Mesothelial cell of epicardium (in vitro differentiated cells): ENCODE measurements at places on chromosomes 2 and 18.
A peak's percentile ranks its signal among the peaks of the same experiment; 100 is the strongest.

GRCh38 chr18:64416990-64417389 lies 268.1 kb upstream of the LINC00305 start:
- H3K27me3 ChIP-seq: no peaks in the 10 kb centered on the region
- H3K27ac ChIP-seq: no peak overlapping the region
- H3K4me1 ChIP-seq: no peaks in the 10 kb centered on the region
- no peak for DNase-seq

GRCh38 chr2:119694845-119695521 lies 16.0 kb downstream of the TMEM177 start:
- H3K4me3 ChIP-seq: no peak overlapping the region
- H3K4me1 ChIP-seq: peaks cover 43% of the 10 kb centered on the region
- DNase-seq: peak; percentile 50
- peak overlapping the region; percentile 90 for H3K27ac ChIP-seq
- no peaks in the 10 kb centered on the region for H3K27me3 ChIP-seq

DNA sequence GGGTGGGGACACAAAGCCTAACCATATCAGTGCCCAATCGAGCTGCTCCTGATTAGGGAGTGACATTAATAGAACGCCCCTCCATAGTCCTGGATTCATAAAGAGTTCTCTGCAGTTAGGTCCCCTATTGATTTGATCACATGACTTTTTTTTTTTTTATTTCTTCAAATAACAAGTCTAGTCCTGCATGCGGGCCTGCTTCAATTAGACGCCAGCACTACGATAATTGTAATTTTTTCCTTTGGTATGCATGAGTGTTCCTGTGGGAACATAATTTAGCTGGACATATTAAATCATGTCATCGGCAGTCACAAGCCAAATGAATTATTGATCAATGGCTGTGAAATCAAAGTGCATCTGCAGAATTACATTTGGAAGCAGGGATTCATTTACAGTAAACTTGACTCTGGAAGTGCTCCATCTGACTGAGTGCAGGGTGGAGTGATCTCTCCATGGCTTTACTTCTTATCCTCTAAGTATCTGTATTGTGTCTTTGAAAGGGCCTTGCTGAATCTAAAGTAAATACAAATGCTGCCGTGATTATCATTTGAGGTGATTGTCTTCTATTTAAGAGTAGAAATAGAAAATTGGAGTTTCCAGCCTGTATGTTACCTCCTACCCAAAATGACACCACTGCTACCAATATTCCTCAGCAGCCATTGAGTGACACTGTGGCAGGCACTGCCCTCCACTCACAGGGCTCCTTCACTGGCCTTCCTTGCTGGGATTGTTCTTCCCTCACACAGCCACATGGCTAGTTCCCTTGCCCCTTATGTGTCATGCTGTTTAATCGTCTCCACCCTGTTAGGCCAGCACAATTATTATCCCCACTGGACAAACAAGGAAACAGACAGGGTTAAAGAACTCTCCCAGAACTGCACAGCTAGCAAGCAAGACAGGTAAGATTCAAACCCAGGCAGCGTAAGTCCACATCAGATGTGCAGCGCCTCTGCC lies 337.4 kb upstream of the ID2 start:
- no peak overlapping the region for H3K4me3 ChIP-seq
- no peak for DNase-seq
- peaks cover 2% of the 10 kb centered on the region for H3K36me3 ChIP-seq
- no peak overlapping the region for H3K27ac ChIP-seq
- peaks cover 12% of the 10 kb centered on the region for H3K4me1 ChIP-seq
- no peaks in the 10 kb centered on the region for H3K27me3 ChIP-seq

DNA sequence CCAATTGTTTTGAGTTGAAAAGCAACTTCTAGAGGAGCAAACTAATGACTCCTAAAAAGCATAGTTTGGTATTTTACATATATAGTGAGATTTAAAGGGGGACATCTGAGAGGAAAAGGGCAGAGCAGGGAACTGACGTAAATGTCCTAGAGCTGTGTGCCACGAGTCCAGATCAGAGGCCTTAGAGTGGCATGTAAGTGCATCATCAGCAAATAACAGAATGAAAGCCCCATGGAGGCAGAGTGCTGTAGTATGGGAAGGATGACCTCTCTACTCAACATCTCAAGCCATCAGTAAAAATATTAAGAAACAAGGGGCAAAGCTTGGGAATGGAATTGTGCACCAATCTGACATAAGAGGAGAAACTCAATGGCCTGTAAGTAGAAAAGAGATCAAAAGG lies 31.4 kb downstream of the SCG2 start:
- no peak overlapping the region for H3K4me3 ChIP-seq
- no peak for DNase-seq
- peaks cover 5% of the 10 kb centered on the region for H3K27me3 ChIP-seq
- H3K27ac ChIP-seq: no peak overlapping the region
- no peaks in the 10 kb centered on the region for H3K36me3 ChIP-seq

GRCh38 chr18:13191779-13192178 lies 26.8 kb upstream of the LDLRAD4 start:
- no peaks in the 10 kb centered on the region for H3K36me3 ChIP-seq
- H3K4me1 ChIP-seq: peaks cover 8% of the 10 kb centered on the region
- DNase-seq: no peak
- H3K4me3 ChIP-seq: no peak overlapping the region
- peak overlapping the region; percentile 53 for H3K27ac ChIP-seq
- H3K27me3 ChIP-seq: no peaks in the 10 kb centered on the region

GRCh38 chr2:210207929-210208328 lies 17.3 kb downstream of the ACADL start:
- no peaks in the 10 kb centered on the region for H3K36me3 ChIP-seq
- H3K27ac ChIP-seq: no peak overlapping the region
- no peak for DNase-seq
- H3K27me3 ChIP-seq: no peaks in the 10 kb centered on the region
- H3K4me3 ChIP-seq: no peak overlapping the region

DNA sequence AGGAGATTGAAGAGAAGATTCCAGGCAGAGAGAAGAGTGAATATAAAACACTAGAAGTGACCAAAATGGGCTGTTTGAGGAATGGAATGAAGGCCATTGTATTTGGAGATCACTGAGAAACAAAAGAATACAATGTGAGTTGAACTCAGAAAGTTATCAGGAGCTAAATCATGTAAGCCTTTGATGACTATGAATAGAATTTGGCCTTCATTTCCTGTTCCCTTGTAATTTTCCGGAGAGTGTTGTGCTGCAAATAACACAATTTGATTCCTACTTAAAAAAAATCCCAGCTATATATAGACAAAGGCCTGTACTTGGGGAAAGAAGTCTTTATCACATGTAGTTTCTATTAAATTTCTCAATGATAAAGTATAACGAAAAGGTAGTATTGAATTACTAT lies 33.7 kb upstream of the KYNU start:
- no peaks in the 10 kb centered on the region for H3K4me1 ChIP-seq
- H3K36me3 ChIP-seq: no peaks in the 10 kb centered on the region
- DNase-seq: no peak
- H3K27me3 ChIP-seq: no peaks in the 10 kb centered on the region
- H3K27ac ChIP-seq: no peak overlapping the region

DNA sequence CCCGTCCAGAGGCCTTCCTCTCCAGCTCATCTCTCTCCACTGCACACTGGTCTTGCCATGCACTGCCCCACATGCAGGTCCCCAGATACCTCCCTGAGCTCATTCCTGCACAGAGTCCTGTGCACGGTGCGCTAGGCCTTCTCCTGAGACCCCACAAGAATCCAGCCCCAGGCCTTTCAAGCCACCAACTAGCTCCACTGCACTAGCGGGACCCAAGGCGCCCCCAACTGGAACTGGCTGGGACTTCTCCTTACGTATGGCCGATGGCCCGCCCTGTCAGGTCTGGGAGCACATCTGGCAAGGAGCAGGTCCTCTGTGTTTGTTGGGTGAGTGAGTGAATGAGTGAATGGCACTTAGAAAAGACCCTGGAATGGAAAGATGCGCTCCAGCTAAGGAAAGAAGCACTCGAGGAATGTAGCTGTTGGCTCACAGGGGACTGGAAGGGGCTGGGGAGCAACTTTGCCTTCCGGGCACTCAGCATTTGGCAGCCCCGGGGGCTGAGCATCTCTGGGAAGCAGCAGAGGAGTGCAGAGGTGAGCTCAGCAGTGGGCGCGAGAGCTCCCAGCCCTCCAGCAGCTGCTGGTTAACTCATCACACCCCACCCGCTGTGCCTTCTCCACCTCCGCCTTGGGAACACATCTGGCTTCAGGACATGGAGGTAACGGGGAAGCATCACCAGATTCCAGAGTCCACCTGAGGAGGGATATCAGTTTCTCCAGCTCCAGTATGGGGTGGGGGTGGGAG lies 223.1 kb downstream of the GLI2 start:
- no peaks in the 10 kb centered on the region for H3K27me3 ChIP-seq
- peaks cover 8% of the 10 kb centered on the region for H3K4me1 ChIP-seq
- peaks cover 15% of the 10 kb centered on the region for H3K36me3 ChIP-seq
- no peak overlapping the region for H3K27ac ChIP-seq
- no peak overlapping the region for H3K4me3 ChIP-seq
- no peak for DNase-seq

DNA sequence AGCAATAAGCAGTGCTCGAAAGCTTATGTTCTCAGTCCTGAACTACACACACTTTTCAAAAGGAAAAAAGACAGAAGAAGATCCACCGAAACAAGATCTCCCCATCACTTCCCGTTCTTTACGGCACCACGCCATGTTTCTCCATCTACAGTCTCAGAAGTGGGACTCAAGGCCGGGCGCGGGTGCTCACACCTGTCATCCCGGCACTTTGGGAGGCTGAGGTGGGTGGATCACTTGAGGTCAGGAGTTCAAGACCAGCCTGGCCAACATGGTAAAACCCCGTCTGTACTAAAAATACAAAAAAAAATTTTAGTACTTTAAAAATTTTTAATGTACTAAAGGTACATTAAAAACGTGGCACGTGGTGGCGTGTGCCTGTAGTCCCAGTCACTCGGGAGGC lies 31.2 kb downstream of the ZNF516 start:
- H3K36me3 ChIP-seq: peaks cover 19% of the 10 kb centered on the region
- H3K27me3 ChIP-seq: no peaks in the 10 kb centered on the region
- H3K27ac ChIP-seq: no peak overlapping the region
- no peak for DNase-seq
- H3K4me3 ChIP-seq: no peak overlapping the region

- no peaks in the 10 kb centered on the region for H3K36me3 ChIP-seq
- peaks cover 31% of the 10 kb centered on the region for H3K4me1 ChIP-seq
- H3K27me3 ChIP-seq: no peaks in the 10 kb centered on the region
- no peak for DNase-seq
- no peak overlapping the region for H3K4me3 ChIP-seq
These were observed 107.9 kb downstream of the PRKCE start for GRCh38 chr2:45759310-45759851.

DNA sequence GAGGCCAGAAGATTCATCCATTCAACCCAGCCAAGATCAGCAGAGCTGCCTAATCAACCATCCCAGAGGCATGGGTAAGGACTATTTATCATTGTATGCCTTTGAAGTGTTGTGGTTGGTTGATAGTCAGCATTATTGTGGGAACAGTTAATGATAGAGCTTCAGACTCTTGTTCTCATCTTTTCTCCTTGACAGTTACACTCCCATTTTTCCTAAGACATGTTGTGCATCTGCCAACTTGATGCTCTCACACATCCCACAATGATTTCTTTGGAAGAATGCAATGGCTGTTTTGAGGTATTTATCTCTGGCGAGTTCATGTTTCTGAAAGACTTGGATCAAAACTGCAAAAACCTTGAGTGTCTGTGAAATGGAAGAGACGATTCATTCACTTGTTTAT lies 55.4 kb downstream of the FASTKD2 start:
- no peaks in the 10 kb centered on the region for H3K36me3 ChIP-seq
- H3K27ac ChIP-seq: no peak overlapping the region
